ENCODE measurements at places on chromosomes 12 and 14.

DNA sequence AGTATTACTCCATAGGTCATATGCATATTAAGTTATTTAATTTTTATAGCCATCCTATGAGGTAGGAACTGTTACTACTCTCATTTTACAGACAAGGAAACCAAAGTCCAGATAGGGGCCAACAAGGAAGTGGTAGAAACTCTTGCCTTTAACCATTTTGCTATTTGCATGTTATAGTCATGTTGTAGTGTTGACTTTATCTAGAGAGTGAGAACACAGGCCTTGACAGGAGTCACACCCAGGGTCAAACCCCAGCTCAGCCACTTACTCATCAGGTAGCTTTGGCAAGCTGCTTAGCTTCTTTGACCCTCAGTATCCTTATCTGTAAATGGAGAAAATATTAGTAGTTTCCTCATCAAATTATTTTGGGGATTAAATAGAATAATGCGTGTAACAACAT is 156.2 kb downstream of the CAND1 start:
- no peak for DNase-seq

DNA sequence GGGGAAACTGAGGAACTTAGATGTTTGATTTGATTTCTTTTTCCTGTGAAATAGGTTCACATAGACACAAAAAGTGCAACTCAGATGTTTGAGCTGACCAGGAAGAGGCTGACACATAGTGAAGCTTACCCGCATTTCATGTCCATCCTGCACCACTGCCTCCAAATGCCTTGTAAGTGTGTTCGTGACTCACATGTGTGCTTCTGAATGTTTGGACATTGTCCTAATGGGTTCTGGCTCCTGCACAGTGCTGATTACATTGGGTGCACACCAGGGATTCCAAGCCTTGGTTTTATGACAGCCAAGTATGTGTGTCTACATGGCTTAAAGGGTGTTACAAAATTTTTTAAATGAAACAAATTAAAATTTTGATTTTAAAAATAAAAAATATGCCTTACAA is 137.4 kb downstream of the DAAM1 start:
- no peak for DNase-seq

DNA sequence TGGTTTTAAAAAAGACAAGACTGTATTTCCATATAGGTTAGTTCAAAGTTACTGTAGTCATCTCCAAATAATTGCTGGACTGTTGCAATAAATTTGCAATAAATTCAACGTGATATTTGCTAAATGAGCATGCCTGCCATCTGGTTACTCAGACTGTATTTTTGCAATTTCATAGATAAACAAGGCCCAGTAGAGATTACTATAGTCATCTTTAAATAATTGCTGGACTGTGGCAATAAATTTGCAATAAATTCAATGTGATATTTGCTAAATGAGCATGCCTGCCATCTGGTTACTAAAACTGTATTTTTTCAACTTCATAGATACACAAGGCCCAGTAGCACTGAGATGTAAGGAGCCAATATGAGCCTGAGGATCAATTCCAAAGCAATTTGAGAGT is 5.6 kb downstream of the NTN4 start:
- DNase-seq, result no peak

GRCh38 chr14:99441918-99442317 is 38.7 kb downstream of the SETD3 start:
- DNase-seq, result no peak

DNA sequence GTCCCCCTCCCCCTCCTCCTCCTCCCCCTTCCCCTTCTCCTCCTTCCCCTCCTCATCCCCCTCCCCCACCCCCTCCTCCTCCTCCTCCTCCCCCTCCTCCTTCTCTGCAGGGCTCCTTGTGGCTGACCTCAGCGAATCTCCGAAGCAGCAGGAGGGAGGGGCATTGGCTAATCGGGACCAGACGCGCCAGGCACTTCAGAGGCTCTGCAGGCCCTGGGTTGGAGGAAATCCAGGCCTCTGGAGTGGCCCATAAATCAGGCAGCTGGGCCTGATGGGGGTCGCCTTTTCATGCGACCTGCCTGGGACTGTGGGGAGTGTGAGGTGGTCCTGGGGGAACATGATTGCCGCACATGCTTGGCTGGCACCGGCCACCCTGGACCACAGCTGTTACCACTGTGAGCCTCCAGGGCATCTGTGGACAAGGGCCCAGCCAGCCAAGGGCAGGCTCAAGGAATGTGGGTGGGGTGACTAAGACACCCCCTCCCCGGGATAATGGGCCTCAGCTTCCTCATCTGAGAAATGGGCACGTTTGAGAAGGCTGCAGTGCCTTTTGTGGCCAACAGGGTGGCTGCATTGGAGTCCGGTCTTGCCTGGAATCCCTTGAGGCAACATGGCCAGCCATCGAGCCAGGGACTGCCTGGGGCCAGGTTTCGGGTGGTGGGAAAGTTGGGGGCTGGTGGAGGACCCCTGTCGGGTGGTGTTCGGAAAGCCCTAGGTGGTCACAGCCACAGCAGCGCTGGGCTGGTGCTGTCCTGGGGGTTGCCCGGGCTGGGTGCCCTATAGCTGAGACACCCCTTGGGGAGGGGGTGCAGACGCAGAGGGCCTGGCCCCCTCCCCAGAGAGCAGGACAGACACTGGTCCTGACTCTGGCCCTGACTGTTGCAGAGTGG is 12.0 kb downstream of the KIF26A start:
- DNase-seq, result no peak

GRCh38 chr12:10084733-10085132 is 14.1 kb downstream of the CLEC1A start:
- DNase-seq, result no peak

GRCh38 chr14:81147140-81147897 is 73.4 kb downstream of the GTF2A1 start:
- no peak for DNase-seq

DNA sequence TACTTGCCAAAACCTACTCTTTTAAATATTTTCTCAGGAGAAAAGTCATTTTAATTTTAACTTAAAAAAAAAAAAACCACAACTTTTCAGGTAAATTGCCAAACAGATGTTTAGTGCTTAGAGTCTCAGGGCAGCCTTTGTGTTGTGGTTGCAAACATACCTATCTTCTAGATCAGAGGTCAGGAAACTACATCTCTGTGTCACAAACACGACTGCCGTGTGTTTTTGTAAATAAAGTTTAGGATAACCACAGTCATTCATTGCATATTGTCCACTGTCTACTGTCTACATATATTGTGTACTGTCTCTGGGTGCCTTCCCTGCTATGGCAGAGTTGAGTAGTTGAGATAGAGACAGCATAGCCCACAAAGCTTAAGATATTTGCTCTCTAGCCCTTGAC is 48.9 kb downstream of the DYRK2 start:
- no peak for DNase-seq

DNA sequence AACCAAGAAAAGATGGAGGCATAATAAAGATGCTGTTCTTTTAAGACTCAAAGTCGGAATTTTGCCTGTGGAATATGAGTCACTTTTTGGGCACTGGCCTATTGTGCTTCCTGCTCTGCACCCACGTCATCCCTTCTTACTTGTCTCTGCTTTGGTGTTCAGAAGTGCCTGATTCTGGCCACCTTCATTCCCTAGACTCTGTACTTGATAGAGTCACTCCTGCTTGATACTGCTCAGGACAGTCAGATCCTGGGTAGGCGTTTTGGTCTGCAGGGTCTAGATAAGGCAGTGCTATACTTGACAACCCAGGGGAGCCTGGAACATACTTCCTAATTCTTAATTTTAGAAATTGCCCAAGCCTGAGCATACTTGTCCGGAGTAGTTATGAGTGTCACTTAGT is 1.9 kb downstream of the LRRK2 start:
- no peak for DNase-seq

DNA sequence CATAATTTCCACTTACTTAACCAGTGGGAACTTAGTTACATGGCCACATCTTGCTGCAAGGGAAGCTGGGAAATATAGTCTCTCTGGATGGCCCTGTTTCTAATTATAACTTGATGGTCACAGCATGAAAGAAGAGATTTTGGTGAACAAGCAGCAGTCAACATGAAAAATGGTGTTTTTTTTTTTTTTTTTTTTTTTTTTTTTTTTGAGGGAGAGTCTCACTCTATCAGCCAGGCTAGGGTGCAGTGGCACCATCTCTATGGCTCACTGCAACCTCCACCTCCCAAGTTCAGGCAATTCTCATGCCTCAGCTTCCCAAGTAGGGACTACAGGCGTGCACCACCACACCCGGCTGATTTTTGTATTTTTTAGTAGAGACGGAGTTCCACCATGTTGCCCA is 10.8 kb downstream of the SRGAP1 start:
- DNase-seq, result no peak

- no peak for DNase-seq
Observed at GRCh38 chr14:49961270-49962222, 68.7 kb downstream of the ARF6 start.
